SJSA1 (cell line): ENCODE measurements at places on chromosomes 2 and 18.

DNA sequence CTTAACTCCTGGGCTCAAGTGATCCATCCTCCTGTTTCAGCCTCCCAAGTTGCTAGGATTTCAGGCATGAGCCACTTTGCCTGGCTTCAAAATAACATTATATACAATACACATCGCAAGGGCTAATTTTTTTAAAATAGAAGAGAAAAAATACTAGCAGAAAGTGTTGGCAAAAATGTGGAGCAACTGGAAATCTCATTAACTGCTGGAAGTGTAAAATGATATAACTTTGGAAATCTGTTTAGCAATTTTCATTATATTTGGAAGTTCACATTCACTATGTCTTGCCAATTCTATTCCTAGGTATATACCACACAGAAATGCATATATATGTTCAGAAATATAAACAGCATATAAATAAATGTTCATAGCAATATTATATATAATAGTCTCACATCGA lies 55.1 kb upstream of the ZBTB14 start:
- no peaks in the 10 kb centered on the region for H3K4me1 ChIP-seq
- no peaks in the 10 kb centered on the region for H3K36me3 ChIP-seq
- no peak for DNase-seq
- no peak overlapping the region for H3K4me3 ChIP-seq

DNA sequence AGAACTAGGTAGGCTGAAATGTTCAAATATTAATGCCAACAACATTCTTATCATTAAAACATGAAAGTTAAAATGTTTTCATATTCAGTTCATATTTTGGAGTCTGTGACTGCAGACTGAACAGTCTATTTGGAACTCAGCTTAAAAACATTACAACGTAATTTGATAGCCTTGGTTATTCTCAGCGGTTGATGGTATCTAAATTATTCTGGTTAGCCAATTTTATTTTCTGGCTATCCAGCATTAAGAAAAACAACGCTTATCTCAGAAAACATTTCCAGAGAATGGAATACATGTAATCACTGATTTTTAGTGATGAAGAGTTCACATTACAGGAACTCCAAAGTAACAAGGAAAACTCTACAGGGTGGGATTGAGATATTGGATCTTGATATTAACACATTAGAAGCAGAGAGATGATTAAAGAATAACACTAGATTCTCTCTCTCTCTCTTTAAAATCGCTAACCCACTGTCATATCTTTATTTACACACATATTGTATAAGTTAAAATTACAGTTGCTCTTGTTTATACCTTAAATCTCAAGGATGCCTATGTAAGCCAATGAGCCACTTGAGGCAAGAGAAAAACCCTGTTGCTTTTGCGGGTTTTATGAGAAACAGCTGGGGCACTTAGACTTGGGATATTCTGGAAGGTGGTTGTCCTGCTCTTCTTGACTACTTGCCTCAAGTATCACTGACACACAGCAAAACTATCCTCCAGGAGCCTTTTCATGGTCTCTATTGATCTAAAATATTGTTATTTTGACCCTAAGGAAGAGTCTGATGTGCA lies 84.9 kb downstream of the ICOS start:
- no peak overlapping the region for H3K4me3 ChIP-seq
- no peaks in the 10 kb centered on the region for H3K36me3 ChIP-seq
- no peak for DNase-seq

GRCh38 chr2:54310961-54311360 lies 54.9 kb upstream of the TSPYL6 start:
- H3K27me3 ChIP-seq: no peaks in the 10 kb centered on the region
- H3K4me3 ChIP-seq: no peak overlapping the region
- peaks cover 8% of the 10 kb centered on the region for H3K4me1 ChIP-seq
- no peak for DNase-seq
- no peak overlapping the region for H3K27ac ChIP-seq

DNA sequence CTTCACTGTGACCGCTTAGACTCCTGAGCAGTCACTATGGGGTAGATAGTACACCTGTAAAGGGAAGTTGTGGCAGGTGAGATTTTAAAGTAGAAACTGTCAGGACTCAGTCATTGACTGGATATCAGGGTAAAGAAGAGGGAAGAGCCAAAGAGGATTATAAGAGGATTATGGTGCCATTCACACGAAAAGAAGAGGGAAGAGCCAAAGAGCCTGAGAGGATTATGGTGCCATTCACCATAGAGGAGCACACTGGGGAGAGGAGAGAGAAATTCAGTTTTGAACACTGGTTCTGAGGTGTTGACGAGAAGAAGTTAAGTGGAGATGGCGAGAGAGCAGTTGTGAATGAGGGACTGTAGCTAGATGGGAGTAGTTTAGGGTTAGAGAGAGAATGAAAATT lies 16.9 kb upstream of the KCNJ13 start:
- peaks cover 6% of the 10 kb centered on the region for H3K4me1 ChIP-seq
- peaks cover 80% of the 10 kb centered on the region for H3K36me3 ChIP-seq
- H3K27me3 ChIP-seq: no peaks in the 10 kb centered on the region
- DNase-seq: no peak
- no peak overlapping the region for H3K4me3 ChIP-seq

- DNase-seq: no peak
- H3K36me3 ChIP-seq: no peaks in the 10 kb centered on the region
- H3K27ac ChIP-seq: no peak overlapping the region
- peaks cover 4% of the 10 kb centered on the region; the same call in 1 of the 2 replicates for H3K27me3 ChIP-seq
- no peak overlapping the region for H3K4me3 ChIP-seq
- peaks cover 12% of the 10 kb centered on the region for H3K4me1 ChIP-seq
These were observed 43.8 kb upstream of the GORASP2 start for GRCh38 chr2:170885130-170885791.

DNA sequence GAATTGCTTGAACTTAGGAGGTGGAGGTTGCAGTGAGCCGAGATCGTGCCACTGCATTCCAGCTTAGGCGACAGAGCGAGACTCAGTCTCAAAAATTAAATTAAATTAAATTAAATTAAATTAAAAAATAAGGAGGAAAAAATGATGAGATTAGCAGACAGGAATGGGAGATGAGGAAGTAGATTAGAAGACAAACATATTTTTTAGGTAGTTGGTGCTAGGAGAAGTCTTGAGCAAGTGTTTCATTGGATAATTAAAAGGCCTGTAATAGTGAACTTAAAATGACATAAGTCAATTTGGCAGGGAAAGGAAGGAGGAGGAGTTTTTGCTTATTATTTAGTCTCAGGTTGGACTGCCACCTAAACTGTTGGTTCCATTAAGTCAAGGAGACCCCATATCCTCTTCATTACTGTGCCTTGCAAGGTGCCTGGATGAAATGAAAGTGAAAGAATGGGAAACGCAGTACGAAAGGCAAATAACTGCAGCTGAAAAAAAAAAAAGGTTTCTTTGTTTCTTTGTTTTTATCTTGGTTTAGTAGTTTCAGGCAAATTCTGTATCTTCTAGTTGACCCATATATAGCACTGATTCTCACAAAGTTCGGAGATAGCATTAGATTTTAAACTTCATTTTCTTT lies 162.0 kb downstream of the SLC8A1 start:
- no peaks in the 10 kb centered on the region for H3K27me3 ChIP-seq
- H3K36me3 ChIP-seq: no peaks in the 10 kb centered on the region
- H3K27ac ChIP-seq: no peak overlapping the region
- H3K4me1 ChIP-seq: no peaks in the 10 kb centered on the region

DNA sequence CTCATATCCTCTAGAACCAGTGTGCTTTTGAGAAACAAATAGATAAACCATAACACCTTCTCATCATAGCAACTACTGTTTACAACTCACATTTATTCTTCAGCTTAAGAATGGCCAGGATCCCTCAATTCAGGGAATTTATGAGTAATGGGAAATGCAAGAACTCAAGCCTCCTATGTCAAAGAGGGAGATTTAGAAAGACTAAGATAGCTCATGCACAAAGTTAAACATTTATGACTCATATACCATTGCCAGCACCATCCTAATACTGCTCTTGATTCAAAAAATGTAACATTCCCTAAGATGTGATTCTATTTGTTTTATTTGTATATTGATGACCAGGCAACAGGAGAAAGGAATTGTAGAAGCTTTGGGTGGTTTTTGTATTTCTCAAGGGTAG lies 172.8 kb downstream of the CYP26B1 start:
- peaks cover 4% of the 10 kb centered on the region; the same call in 1 of the 2 replicates for H3K27me3 ChIP-seq
- H3K4me1 ChIP-seq: no peaks in the 10 kb centered on the region
- no peak overlapping the region for H3K27ac ChIP-seq
- H3K36me3 ChIP-seq: no peaks in the 10 kb centered on the region
